ENCODE measurements at places on chromosomes 3 and 15. TPM values are rescaled to one million over a fixed set of nuclear protein-coding genes. Genes with fewer than 3 reads are reported as not detected.
A peak's percentile ranks its signal among the peaks of the same experiment; 100 is the strongest.

- no peak for DNase-seq
Observed at GRCh38 chr3:187713504-187713903, 11.1 kb upstream of the RTP2 start.

- DNase-seq, result peak; percentile 92
Observed at GRCh38 chr3:57169872-57170623, 4.9 kb upstream of the IL17RD start.

The EXOG gene
- 14.5 TPM for total RNA-seq

The IL17RD gene
- 2.2 TPM for total RNA-seq

The REC114 gene
- total RNA-seq, result not detected
